ENCODE measurements at places on chromosomes 3 and 15.

GRCh38 chr3:27985369-27986035 lies 255.9 kb upstream of the CMC1 start:
- DNase-seq, result peak; percentile 50

- DNase-seq, result no peak
Measured at GRCh38 chr3:5798809-5799208, 611.3 kb downstream of the EDEM1 start.

GRCh38 chr3:13140596-13140995 lies 67.4 kb upstream of the IQSEC1 start:
- no peak for DNase-seq

DNA sequence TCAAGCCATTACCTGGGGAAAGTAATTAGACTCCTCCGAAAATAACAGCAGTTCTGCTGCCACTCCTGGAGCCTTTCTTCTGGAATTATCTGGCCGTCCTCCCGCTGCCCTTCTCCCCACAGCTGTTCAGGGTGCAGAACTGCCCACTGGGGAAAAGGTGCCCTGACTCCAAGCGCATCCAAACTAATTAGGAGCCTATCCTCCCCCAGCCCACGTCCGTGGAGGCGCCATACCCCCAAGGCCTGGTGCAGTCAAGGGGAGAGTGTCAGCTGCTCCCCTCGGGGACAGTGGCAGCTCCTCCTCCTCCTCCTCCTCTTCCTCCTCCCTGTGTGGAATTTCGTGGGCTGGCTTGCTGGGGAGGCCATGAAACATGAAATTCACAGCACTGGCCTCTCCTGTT lies 177.2 kb downstream of the XXYLT1 start:
- DNase-seq, result no peak

- DNase-seq, result peak; percentile 17
Measured at GRCh38 chr3:99313485-99313884, 324.9 kb upstream of the COL8A1 start.

GRCh38 chr3:139832998-139833397 lies 102.0 kb upstream of the CLSTN2 start:
- no peak for DNase-seq

DNA sequence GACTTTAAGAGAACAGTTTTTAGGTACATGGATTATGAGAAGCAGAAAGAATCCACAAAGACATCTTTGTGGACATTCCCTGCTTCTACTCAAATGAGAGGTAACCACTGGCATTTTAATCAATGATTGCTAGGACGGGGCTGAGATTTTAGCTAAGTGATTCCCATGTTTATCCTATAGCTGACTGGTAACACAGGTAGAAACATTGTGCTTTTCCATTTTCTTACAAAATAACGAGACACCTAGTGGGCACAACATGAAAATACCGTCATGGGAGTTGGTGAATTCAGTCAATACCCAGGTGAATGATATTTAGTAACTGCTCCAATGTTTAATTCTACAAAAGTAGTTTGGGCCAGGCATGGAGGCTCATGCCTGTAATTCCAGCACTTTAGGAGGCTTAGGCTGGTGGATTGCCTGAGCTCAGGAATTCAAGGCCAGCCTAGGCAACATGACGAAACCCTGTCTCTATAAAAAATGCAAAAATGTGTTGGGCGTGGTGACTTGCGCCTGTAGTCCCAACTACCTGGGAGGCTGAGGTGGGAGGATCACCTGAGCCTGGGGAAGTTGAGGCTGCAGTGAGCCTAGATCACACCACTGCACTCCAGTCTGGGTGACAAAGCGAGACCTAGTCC lies 37.2 kb upstream of the DENND4A start:
- no peak for DNase-seq

GRCh38 chr15:26083896-26084295 lies 220.8 kb upstream of the ATP10A start:
- no peak for DNase-seq

- DNase-seq, result no peak
Measured at GRCh38 chr3:139521816-139522215, 17.7 kb downstream of the RBP1 start.

- peak; percentile 97 for DNase-seq
Measured at GRCh38 chr3:62109534-62109933, 263.8 kb downstream of the FEZF2 start.

DNA sequence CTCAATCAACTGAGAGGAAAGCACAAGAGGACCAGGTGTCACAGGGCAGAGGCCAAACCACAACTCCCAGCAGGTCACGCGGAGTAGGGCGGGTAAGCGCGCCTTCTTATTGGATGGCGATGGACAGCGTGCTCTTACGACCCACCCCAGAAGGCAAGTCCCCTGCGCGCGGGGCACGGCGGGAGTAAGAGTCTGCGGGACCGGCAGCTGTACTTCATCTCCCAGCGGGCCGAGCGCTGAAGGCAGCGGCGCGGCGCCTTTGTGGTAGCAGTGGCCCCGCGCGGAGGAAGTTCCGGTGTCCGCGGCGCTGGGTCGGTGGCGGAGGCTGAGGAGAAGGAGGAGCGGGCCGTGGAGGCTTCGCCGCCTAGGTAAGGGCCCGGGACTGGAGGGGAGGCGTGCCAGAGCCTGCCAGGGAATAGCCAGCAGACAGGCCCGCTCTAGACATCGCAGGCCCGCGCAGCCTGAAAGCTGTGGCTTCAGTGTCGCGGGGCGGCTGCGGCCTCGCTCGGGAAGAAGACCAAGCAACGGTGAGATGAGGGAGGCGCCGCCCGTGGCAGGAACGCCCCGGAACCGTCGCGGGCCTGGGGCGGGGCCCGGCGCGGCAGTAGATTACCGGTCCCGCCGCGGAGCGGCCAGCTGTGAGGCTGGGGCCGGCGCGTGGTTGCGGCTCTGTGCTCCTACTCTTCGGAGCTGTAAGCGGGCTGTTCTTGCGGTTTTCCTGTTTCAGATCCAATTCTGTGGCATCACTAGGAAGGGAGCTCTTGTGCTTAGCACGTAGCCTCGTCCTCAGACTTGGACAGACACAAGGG lies at the start of gene RBM6:
RBM6 (plus strand) TSS at position 293 of the 809 bp plus-strand sequence. CDS start 22,492 bp downstream, outside the sequence.
- peak; percentile 98 for DNase-seq

DNA sequence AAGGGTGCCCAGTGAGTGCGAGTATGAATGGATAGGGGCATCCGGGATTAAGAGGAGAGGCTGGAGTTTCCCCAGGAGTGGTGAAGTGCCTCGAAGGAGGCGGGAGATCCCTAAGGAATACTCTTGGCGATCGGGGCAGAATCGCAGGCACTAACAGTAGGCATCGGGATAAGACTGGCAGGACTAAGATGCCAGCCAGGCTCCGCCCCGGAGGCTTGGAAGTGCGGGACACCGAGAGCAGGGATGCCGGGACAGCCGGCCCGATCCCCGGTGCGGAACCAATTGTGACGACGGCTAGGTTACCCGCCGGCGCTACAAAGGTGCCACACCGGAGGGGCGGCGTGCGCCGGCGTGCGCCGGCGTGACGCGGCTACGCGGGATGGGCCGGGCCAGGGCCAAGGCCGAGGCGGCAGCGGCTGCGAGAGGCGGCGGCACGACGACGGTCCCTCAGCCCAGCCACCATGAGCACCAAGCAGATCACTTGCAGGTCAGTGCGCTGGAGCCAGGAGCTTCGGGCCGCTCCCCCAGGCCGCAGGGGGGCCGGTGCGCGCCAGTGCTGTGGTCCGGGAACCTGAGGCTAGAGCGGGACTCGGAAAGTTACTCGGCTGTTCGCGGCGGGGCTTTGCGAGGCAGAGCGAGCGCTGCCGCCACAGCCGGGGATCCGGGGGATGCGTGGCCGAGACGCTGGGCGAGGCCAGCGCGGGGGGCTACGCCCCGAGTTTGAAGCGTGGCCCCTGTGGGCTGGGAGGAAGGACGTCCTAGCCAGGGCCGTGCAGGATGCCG lies at the start of gene MKRN2:
MKRN2 (plus strand) TSS at position 398 of the 783 bp plus-strand sequence; CDS start at position 462, 64 bp downstream.
- peak; percentile 89 for DNase-seq

DNA sequence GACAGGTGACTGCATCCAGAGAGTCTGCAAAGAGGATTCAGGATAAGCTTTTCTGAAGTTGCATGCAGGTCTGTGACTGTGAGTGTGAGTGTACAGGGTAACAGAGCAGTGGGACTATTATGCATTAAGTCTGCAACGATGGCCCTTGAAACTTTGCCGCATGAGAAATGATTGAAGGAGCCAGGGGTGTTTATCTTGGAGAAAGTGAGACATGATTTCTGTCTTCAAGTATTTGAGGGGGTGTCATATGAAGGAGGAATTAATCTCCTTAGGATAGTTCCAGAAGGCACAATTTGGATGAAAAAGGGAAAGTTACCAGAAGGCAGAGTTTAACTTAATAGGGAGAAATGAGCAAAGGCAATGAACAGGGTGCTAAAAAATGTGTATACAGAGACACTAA lies 119.6 kb downstream of the ARNT2 start:
- no peak for DNase-seq

- no peak for DNase-seq
Measured at GRCh38 chr3:16789344-16790120, 95.2 kb upstream of the PLCL2 start.

DNA sequence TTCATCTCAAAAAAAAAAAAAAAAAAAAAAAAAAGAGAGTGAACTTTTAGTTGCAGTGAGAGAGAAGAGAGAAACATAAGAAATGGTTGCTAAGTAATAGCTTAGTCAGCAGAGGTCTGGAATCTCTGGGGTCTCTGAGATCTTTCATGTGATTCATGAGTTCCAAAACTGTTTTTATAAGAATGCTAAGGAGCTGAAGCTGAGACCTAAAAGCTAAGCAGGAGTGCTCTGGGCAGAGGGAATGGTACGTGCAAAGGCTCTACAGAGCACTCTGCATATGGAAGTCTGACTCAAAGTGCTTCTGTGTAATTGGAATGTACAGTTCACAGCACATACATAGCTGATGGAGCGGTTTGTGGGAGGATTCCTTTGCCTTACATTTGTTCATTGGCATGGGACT lies 66.3 kb upstream of the LRIG1 start:
- peak; percentile 49 for DNase-seq

DNA sequence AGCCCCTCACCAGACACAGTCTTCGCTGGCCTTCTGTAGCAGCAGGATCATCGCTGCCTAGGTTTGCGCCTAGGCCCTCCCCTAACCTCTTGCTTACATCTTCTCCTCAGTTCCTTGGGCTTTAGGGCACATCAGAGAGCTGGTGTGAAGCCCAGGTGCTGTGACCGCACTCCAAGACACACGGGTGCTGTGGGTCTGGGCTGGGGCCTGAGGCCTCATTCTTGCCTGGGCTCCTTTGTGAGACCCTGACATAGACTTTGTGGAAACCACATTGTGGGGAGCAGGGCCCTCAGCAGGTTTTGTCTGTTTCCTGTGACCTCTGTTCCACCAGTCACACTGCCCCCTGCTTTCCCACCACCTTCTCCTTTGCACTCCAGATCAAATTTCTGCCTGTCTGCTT lies 8.0 kb downstream of the AMIGO3 start:
- no peak for DNase-seq

GRCh38 chr15:74222240-74223119 lies 13.6 kb upstream of the CCDC33 start:
- no peak for DNase-seq

GRCh38 chr15:66761726-66762595 lies 59.9 kb downstream of the SMAD6 start:
- peak; percentile 82 for DNase-seq

- no peak for DNase-seq
Measured at GRCh38 chr3:46924921-46925584, 47.5 kb downstream of the PTH1R start.

GRCh38 chr3:105972069-105972468 lies 103.3 kb upstream of the CBLB start:
- no peak for DNase-seq

DNA sequence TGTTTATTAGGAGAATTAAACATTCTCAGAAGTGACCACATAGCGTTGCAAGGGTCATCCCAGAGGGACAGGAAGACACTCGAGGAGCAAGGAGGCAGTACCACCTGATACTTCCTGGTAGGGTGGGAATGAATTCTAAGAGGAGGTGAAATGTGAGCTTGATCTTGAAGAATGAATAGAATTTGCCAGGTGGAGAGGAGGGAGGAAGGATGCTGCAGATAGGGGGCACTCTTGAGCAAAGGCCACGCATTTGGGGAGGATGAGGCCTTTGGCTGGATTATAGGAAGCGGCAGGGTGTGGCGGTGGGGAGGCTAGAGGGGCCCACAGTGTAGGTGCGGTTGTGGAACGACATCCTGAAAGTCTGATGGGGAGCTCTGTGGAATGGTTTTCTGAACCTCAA lies 33.5 kb downstream of the CHCHD6 start:
- DNase-seq, result no peak

DNA sequence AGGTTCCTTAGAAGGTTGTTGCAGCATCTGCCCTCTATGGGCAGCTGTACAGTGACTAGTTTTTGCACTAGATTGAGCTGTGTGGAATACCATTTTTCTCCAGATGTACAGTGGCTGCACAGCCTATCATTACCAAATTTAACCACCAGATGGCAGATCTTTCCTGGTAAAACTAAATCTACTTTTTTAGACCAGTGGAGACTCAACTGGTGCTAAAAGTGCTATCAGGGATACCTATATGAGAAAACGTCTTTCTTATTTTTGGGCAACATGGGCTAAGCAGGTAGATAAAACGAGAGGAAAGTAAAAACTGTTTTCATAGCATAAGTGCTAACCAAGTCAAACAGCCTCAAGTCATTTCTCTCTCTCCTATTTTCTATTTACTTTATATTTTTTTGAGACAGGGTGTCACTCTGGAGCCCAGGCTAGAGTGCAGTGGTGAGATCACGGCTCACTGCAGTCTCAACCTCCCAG lies 21.2 kb downstream of the IGSF10 start:
- peak; percentile 86 for DNase-seq

GRCh38 chr3:152056987-152057386 lies 183.5 kb downstream of the SUCNR1 start:
- no peak for DNase-seq

GRCh38 chr15:50590288-50590687 lies 43.8 kb upstream of the USP50 start:
- DNase-seq, result no peak

DNA sequence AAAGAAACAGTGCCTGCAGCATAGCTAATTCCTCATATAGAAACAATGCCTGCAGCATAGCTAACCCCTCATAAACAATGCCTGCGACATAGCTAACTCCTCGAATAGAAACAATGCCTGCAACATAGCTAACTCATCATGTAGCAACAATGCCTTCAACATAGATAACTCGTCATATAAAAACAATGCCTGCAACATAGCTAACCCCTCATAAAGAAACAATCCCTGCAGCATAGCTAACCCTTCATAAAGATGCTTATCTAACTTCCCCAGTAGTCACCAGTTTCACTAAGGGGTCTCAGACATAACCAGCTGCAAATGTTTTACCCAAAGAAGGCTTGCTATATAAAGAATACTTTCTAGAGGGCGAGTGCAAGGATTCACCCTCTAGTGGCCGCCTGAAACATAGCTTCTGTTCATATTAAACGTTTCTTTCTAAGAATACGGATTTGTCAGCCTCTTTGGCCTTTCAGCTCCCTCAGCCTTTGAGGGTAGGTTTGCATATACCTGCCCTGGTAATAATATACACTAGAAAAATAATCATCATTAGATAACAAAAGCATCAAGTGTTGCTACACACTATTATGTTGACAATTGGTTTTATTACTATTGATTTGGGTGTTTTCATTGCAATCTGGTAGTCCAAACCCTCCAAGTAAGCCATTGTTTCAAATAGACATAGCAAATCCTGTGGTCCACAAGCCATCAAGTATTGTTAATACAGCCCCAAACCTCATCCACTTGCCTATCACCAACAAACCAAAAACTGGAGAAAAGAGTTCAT lies 44.4 kb upstream of the FAN1 start:
- DNase-seq, result peak; percentile 57

- DNase-seq, result no peak
Measured at GRCh38 chr15:42100021-42100800, 5.8 kb upstream of the PLA2G4D start.

GRCh38 chr15:75648156-75649000 lies 666 bp downstream of the SNX33 start:
- DNase-seq, result peak; percentile 32

Data from foreskin fibroblast (primary cell).